Renal cortical epithelial cell (primary cell): ENCODE measurements at places on chromosomes 3 and 15. TPM values are rescaled to one million over a fixed set of nuclear protein-coding genes. Genes with fewer than 3 reads are reported as not detected.

NOX5 gene
- total RNA-seq, result 0.55 TPM in 1 of 2 replicates, not detected in the other

APOD gene
- total RNA-seq, result not detected in 2 replicates

DNA sequence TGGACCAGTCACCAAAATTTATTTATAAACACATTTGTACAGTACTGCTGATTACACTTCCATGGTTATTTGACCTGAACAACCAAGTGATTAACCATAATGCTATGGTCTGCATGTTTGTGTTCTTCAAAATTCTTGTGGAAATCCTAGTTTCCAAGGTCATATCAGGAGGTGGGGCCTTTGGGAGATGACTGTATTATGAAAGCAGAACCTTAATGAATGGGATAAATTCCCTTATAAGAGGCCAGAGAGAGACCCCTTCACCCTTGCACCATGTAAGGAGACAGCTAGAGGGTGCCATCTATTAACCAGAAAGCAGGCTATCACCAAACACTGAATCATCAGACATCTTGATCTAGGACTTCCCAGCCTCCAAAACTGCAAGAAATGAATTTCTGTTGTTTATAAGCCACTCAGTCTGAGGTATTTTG is 1.9 kb downstream of the SCAPER start:
- peak; percentile 42 for DNase-seq

- peak; percentile 16 for DNase-seq
Observed at GRCh38 chr3:197426121-197426566, 127.7 kb upstream of the DLG1 start.

DNA sequence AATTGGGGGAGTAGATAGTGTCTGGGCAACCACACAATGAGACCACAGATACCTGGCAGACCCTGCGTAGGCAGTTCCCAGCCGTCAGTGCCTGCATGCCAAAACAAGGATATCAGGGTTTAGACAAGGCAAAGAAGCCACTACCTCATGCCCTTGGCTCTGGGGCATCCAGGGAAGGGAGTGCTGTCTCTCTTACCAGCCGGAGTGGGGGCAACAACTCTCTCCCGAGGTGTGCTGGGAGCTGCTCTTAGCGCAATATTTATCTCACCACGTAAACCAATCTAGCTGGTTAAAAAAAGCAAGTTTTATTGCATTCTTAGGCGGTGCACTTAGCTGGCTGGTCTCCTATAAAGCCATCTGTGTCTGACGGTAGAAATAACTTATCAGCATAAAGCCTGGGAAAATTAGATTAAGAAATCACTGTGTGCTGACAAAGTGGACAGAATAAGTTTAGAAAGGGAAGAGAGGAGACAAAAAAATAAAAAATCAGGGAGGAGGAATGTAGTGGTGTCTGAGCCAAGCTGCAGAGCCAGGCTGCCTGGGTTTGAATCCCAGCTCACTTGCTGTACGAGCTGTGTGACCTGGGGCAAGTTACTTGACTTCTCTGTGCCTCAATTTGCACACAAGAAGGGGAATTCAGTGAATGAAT is 273.2 kb downstream of the PDZRN3 start:
- DNase-seq, result no peak

- DNase-seq, result no peak
Observed at GRCh38 chr15:91409387-91409786, 309.3 kb downstream of the SV2B start.

- DNase-seq, result no peak
Observed at GRCh38 chr15:82184776-82185175, 77.8 kb downstream of the EFL1 start.

DNA sequence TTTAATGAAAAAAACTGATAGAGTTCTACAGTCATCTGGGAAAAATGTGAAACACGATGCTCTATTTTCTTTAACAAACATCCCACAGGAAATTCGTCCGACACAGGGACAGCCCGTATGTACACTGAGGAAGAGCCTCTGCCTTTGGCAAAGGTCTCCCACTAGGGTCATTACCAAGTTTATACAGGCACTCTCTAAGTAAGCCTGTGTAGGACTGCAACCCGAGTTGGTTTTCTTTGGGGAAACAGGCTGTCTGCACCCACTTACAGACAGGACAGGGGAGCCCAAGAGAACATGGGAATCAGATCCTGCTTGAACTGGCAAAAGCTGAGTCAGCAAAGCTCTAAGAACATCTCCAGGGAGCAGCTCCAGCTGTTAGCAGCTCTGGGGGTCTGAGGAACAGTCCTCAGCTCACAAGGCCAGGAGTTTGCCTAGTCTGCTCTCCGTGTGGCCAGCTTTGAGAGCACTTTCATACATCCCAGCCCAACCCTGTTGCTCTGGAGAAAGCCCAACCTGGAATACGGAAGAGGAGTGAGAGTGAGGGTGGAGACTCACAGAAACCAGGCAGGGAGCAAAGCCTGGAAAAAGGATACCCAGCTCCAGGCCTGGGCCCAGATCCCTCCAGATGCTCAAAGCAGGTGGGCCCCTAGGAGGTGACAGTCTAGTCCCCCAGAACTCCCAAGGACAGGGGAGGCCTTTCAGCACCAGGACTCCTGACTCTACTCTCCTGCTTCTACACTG is 1.9 kb downstream of the TBC1D2B start:
- DNase-seq, result peak; percentile 78

DNA sequence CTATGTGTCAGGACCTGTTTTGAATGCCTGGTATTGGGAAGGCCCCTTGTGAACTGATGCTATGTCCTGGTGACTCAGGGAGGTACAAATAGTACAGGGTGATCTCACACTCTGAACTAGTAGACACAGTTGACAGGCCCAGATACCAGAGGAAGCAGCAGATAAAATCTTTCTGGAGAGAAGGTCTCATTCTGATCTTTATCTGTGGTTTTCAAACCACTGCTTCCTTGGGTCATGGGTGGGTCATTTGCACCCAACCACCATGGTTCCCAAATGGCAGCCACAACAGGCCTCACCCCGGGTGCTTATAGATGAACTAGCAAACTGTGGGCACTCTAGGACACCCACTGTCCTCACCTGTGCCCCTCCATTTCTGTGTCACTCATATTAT is 43.4 kb downstream of the PXYLP1 start:
- DNase-seq, result peak; percentile 48
